ENCODE measurements at places on chromosomes 16 and 17.

DNA sequence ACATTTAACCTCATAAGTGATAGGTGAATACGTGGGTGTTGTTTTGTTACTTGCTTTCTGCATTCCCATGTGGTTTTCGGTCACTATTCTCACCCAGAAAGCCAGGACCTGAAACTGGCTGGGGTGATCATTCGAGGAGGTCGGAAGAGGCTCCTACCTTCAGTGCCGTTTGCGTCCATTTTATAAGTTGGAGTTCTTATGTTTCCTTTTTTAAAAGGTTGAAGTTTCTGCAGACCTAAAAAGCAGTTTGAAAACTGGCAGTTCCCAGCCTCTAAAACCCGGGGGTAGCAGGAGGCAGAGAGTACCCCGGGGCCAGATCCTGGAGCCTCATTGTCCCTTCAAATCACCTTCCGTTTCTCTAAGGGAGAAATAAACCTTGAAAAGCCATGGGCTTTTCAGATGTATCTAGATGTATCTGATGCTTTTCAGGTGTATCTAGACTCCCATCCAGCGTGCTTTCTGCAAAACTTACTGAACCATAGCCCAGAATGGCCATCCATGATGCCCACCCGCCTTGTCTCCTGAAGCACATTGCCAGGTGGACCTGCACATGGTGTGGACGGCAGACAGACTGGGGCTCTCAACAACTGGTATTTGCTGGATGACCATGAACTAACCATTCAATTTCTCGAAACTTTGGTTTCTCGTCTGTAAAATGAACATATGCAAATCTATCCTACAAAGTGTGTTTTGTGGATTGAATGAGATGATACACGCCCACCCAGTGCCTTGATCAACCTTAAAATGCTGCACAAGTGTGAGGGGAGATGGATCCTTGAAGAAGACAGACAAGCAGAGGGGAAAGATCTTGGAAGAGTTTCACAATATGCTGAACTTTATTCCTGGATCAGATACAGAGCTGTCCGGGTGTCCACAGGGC is 1.3 kb downstream of the NLRC5 start:
- no peak for DNase-seq

DNA sequence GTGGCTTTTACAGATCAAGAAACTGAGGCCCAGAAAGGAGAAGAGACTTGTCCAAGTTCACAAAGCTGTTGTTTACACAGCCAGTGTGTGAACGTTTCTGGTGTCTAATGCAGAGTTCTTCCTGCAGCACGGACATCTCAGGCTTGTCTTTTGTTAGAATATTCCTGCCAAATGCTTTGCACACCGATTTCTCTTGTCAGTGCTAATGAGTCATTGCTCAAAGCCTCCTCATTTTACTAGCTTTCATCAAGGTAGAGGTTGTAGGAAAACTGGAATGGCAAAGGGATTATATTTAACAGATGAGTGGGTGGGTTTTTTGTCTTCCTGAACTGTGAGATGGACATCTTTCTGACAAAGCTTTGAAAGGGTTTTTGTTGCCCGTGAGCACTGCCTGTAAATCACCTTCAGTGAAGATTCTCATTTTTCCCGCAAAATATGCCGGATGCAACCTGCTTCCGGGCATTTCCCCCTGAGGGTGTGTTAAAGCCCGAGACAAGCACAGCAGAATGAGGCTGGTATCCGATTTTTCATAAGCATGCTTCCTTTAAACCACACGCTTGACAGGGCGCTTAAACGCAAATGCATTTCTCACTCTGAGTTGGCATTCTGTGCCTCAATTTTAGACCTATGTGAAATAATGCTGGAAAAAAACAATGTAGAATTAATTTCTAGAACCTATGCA is 14.7 kb downstream of the PMM2 start:
- no peak for DNase-seq

- DNase-seq = no peak
Measured at GRCh38 chr16:55376567-55377167, 52.7 kb downstream of the IRX6 start.

GRCh38 chr17:75295201-75296158 is 6.2 kb upstream of the SLC25A19 start:
- peak; percentile 97 for DNase-seq

DNA sequence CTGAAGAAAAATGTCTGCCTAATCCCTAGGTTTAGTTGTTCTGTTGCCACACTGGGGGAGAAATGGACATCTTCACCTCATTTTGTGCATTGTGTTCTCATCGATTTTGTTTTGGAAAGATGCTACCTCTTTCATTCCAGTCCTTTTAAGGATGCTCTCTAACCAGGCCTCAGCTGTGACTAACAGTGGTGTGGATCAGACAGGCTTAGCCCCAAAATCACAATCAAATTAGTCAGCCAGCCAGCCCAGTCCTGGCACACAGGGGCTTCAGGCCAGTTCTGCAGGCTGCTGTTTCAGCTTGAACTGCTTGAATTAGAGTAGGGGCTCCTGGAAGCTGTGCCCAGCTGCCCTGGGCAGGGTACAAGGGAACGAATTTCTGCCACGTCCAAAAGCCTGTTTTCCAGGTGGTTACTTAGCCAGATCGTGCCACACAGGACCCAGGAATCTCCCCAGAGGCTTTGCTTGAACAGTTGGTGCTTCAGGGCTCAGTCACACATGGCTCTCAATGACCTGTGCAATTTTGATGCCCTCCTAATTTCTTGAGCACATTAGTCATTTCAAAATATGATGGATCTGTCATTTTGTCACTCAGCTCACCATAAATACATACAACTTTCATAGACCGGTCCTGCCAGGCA is 60.7 kb downstream of the CLEC16A start:
- no peak for DNase-seq

GRCh38 chr17:19311016-19311415 is 51.5 kb downstream of the B9D1 start:
- DNase-seq = no peak

DNA sequence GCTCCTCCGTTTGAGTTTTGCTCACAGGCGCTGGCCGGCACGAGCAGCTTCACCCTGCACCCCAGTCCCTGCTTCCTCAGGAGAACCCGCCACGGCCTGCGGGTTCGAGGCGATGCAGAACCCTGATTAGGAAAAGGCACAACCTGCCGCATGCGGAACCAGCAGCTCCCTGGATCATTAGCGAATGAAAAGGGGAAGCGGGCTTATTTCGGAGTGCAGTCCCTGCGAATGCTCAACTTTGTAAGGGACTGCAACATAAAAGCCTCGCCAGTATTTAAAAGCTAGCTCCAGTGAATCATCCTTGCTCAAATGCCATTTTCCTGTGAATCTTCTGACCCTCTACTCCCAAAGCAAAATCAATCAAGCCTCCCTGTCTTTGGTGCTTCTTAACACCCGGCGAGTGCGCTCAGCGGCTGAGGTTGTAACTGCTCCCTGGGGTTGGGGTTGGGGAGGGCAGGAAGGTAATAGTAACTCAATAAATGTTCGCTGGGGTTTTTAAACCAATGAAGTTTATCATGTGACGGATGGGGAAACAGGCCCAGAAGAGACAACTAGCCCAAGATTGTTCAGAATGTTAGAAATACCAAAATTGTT is 678 bp upstream of the AKAP10 start:
- peak; percentile 13 for DNase-seq

- DNase-seq = no peak
Measured at GRCh38 chr17:77889135-77889505, 69.4 kb upstream of the TNRC6C start.

- DNase-seq = no peak
Measured at GRCh38 chr17:19338031-19338990, 24.2 kb downstream of the B9D1 start.

DNA sequence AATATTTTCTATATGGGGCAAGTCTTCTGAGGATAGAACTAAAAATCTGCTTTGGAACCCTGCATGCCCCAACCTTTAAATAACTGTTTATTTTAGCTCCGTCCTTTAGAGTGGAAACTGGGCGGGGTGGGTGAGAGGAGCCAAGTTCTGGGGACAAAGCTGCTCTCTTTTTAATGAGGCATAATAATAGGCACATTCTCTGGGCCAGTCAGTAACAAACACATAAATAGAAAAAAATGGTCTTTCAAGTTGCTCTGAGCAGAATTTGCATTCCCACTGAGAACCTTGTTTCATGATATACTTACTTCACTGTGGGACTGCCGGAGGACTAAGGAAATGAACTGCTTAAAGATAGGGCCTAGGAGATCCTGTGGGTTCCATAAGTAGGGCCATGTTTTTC is 51.5 kb downstream of the KNOP1 start:
- DNase-seq = no peak

DNA sequence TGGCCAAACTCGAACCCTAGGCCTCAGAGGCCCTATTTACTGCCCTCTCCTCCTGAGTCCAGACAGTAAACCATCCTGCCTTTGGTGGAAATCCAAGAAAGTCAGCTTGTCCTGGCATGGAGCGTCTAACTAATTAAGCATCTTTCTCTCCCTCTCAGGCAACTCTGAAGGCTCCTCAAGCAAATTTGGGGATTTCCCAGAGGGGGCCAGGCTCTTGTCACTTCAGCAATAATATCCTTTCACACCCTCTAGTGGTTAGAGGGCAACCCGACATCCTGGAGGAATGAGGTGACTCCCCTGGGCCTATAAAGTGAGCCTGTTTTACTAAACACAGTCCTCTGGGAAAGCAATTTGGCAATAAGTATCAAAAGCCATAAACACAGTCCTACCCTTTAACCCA is 60.4 kb downstream of the NOG start:
- peak; percentile 26 for DNase-seq

GRCh38 chr16:84096447-84097005 is 20.2 kb downstream of the MBTPS1 start:
- DNase-seq = no peak

- no peak for DNase-seq
Measured at GRCh38 chr17:1577583-1578013, 15.0 kb upstream of the PITPNA start.

DNA sequence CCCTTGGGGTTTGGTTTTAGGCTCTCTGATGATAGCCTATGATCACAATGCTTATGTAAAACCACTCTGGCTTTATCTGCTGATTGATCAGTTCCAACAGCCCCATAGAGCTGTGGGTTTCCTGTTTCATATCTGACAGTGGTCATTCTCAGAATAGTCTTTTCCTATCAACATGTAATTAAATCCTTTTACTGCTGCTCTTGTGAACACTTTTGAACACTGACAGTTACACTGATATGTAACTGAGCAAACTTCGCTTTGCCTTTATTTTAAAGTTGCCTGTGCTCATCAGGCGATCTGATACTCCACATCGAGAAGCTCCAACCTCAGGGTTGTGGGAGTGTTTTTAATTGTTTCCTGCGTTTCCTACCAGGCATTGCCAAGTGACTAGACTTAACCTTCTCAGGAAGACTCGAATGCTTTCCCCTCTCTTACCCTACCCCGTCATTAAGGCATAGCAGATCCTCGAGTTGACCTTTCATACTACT is 17.3 kb upstream of the CLEC18B start:
- DNase-seq = no peak

DNA sequence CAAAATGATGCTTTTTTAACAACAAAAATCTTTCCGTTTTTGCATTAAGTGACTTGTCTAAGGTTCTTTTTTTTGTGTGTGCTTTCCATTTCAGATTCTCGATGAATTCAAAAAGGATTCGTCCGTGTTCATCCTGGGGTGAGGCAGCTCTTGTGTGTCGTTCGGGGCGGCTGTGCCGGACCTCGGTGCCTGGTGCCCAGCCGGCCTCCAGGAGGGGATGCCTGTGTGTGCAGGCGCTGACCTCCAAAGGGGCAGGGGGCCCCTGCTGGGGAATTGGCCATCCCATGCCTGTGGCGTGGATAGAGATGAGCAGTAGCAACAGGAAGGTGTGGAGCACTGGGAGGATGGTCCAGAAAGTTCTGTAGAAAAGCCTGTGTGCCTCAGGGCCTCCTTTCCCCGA is 101.7 kb downstream of the PLCG2 start:
- no peak for DNase-seq

DNA sequence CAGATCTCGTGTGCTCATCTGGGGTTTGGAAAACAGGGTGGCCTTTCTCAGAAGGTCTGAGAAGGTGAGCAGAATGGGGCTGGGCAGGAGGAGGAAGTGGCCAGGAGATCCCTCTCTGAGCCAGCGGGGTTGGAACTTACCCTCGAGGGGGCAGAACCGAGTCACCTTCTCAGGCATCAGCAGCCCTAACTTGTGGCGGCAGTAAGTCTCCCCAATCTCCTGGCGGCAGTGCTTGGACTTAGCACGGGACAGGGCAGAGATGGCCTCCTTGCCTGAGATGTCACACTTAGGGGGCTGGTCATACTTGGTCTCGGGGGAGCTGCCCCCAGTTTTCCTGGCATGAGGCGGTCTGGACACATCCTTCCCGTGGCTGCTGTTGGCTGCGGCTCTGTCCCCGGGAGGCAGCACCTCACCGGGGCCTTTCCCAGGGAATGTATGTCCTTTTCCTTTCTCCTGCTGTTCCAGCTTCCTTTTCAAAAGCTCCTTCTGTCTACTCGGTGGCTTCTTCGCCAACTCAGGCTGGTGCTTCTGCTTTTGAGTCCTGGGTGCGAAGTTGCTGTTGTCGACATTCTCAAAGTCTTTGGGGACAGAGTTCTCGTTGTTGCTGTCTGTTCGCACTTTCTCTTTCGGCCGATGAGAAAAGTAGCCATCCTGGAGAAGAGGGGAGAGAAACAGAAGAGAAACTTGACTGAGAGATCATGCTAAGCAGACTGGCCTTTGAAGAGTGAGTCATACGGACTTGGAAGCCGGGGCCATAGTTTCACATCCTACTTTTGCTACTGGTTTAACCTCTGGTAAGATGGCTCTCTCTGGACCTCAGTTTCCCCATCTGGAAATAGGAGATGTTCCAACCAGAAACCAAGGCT is 211.7 kb downstream of the XYLT1 start:
- peak; percentile 79 for DNase-seq

DNA sequence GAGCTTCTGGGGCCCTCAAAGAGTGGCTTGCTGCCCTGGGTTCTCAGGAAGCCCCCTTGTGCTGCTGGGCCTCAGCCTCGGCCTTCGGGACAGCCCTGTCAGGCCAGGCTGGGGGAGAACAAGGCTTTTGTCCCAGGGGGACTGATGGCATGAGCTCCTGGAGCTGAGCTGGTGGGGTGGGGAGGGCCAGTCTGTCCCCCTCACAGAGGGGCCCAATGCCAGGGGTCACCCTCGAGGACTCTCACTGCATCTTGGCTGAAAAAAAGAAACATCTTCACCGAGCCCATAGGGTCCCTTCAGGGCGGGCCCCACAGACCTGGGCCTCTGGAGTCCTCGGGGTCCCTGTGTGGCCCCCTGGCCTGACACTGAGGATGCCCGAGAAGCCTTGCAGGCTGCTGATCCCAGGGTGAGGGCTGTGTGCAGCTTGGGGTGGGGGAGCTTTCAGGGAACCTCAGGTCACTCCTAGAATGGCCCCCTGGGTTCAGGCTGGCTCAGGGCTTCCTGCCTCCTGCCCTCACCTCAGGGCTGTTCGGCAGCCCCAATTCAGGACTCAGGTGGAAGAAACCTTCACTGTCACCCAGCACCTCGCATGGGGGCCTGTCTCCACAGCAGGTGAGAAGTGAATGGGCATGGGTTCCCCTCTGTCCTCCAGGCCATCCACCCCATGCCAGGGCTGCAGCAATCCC is 90.5 kb downstream of the TNFRSF13B start:
- no peak for DNase-seq

- no peak for DNase-seq
Measured at GRCh38 chr17:17347956-17348871, 45.0 kb downstream of the NT5M start.

DNA sequence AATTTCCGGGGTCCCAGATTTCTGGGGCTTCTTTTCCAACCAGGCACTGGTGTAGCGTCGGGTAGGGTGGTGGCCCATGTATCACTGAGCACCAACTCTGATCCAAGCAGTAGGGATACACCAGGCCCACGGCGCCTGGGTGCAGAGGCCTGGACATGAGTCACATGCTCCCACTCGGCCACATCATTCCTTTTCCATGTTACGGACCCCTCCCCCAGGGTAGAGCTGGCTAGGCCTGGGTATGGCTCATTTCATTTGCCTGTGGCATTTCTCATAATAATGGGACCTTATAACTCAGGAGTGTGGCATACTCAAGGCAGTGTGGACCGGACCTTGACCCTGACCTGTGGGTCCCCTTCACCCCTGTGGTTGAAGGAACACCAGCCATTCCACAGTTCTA is 18.0 kb upstream of the NDRG4 start:
- DNase-seq = no peak
